Stimulated activated CD4-positive, alpha-beta T cell treated with anti-CD3 and anti-CD28 coated beads, Interleukin-12 subunit alpha, Interleukin-12 subunit beta, amount 100 ng/mL, for 24 hours (primary cell): ENCODE measurements at places on chromosomes 7 and 10.

DNA sequence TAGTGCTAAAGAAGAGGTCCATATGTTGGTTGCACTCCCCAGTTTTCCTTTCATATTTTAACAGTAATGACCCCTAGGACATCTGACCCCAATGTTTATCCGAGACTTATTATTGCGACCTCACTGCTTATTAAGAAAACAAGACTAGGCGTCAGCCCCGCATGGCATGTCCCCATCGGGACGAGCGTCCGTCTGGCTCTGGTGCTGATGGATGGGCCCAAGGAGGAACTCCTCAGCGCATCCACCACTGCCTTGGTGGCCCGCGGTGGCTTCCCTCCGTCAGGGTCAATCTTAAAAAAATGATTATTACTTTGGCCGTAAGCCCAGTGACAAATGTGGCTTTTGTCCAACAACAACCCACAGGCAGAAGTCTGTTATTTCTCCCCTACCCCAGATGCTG is 40.1 kb upstream of the CXCL12 start:
- no peak for DNase-seq

- no peak for DNase-seq
Observed at GRCh38 chr10:73088304-73088703, 8.4 kb downstream of the P4HA1 start.

DNA sequence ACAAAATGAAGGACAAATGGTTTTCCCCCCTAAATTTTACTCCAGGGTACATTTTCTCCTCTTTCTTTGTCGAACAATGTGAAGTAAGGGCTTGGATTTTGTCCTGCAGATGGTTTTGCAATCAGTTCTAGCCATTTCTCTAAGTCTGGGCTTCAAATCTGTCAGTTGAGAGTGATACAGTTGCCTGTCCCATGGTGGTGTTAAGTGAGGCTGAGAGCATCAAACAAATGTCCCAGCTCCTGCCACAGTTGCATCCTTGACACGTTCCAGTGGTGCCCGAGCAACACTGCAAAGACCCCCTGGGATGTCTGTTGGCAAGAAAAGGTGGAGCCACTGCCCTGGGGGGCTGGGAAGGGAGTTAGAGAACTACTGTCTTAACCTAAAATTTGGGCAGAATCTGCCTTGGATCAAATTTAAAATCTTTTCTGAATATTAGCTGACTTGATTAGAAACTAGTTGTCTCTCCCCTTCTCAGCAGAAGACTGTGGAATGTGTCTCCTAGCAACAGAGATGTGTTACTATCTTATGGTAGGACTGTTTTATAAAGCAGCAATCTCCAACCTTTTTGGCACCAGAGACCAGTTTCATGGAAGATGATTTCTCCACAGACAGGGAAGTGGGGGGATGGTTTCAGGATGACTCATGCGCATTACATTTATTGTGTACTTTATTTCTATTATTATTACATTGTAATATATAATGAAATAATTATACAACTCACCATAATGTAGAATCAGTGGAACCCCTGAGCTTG is 102.0 kb upstream of the STEAP1B start:
- DNase-seq = no peak

DNA sequence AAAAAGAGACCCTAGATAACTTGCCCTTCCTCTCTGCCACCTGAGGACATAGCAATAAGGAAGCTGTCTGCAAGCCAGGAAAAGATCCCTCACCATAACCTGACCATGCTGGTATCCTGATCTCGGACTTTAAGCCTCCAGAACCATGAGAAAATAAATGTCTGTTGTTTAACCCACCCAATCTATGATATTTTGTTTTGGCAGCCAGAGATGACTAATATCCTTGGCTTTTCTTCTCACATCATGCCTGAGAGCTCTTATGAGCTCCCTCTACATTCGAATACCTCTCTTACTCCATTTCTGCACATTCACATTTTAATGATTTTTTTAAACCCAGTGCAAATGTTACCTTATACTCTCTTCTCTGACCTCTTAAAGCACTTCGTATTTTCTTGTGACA is 214.0 kb upstream of the CHRM2 start:
- no peak for DNase-seq

- no peak for DNase-seq
Observed at GRCh38 chr7:42208572-42208971, 28.4 kb downstream of the GLI3 start.

- peak; percentile 24 for DNase-seq
Observed at GRCh38 chr10:95601116-95601719, 40.0 kb upstream of the SORBS1 start.

GRCh38 chr7:126702242-126703016 is 550.3 kb downstream of the GRM8 start:
- DNase-seq = no peak

- DNase-seq = no peak
Observed at GRCh38 chr10:50439806-50440205, 183.9 kb downstream of the SGMS1 start.

DNA sequence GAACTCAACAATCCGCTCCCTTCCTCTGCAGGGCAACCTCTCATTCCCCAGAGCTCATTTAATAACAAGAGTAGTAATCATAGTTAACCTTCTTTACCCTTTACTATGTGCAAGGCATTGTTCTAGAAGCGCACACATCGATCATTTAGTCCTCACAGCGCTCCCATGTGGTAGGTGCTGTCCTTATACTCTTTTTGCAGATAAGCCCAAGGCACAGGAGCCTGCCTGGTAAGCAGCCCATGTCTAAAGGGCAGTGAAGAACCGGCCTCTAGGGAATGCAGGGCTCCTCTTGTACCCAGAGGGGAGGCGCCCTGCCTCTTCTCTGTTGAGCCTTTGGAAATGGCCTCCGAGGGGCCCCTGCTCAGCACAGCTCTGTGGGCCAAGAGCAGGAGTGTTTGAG is 14.3 kb downstream of the CHST3 start:
- DNase-seq = no peak

- peak; percentile 86 for DNase-seq
Observed at GRCh38 chr10:110918269-110918642, 724 bp downstream of the BBIP1 start.

- no peak for DNase-seq
Observed at GRCh38 chr7:150446288-150446938, 4.0 kb upstream of the GIMAP8 start.

DNA sequence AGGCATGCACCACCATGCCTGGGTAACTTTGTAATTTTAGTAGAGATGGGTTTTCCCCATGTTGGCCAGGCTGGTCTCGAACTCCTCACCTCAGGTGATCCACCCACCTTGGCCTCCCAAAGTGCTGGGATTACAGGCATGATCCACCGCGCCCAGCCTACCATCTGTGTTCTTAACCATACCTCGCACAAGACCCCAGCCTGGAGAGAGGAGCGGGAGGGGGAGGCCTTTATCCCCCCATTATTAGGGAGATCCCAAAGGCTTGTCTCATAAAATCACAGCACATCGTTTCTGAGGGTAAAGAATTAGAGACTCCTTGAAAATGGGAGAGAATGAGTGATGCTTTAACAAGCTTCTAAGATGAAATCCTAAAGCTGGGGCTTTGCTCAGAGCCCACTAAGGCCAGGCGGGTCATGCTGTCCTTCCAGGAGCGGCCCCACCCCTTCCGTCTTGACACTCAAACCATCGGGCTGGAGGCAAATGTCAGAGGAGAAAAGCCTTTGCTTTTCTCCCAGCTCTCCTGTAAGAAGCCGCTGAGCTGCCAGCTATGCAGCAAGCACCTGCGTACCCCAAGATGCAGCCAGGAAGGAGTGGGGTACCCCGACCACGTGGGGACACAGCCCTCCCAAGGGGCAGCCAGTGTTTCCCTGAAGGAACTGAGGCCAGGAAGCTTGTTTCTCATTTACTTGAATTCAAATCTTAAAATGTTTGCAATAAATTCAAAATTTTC is 339.7 kb downstream of the PTPRN2 start:
- DNase-seq = no peak

- no peak for DNase-seq
Observed at GRCh38 chr7:35241884-35242283, 12.0 kb downstream of the TBX20 start.

GRCh38 chr7:46139079-46139478 is 218.0 kb upstream of the IGFBP3 start:
- DNase-seq = no peak

GRCh38 chr10:69696073-69696731 is 66.2 kb downstream of the FAM241B start:
- DNase-seq = no peak
